ENCODE measurements at places on chromosomes 4 and X.
A peak's percentile ranks its signal among the peaks of the same experiment; 100 is the strongest.

GRCh38 chr4:69321153-69321729, 41.0 kb downstream of the UGT2B28 start:
- no peaks in the 10 kb centered on the region for H3K4me1 ChIP-seq
- no peak for DNase-seq
- H3K4me3 ChIP-seq, result no peak overlapping the region
- H3K27ac ChIP-seq, result no peak overlapping the region
- H3K36me3 ChIP-seq, result no peaks in the 10 kb centered on the region

GRCh38 chrX:45845142-45845541, 644.5 kb upstream of the DIPK2B start:
- H3K36me3 ChIP-seq, result no peaks in the 10 kb centered on the region

GRCh38 chr4:151604238-151604637, 156.6 kb downstream of the GATB start:
- no peak for DNase-seq
- H3K27me3 ChIP-seq, result no peaks in the 10 kb centered on the region
- no peaks in the 10 kb centered on the region for H3K36me3 ChIP-seq
- H3K27ac ChIP-seq, result no peak overlapping the region
- H3K4me1 ChIP-seq, result no peaks in the 10 kb centered on the region

GRCh38 chr4:139809757-139810140, 144.1 kb downstream of the MGST2 start:
- H3K27ac ChIP-seq, result no peak overlapping the region
- H3K4me1 ChIP-seq, result peaks cover 17% of the 10 kb centered on the region
- no peaks in the 10 kb centered on the region for H3K27me3 ChIP-seq
- no peak overlapping the region for H3K4me3 ChIP-seq
- no peak for DNase-seq
- H3K36me3 ChIP-seq, result no peaks in the 10 kb centered on the region

DNA sequence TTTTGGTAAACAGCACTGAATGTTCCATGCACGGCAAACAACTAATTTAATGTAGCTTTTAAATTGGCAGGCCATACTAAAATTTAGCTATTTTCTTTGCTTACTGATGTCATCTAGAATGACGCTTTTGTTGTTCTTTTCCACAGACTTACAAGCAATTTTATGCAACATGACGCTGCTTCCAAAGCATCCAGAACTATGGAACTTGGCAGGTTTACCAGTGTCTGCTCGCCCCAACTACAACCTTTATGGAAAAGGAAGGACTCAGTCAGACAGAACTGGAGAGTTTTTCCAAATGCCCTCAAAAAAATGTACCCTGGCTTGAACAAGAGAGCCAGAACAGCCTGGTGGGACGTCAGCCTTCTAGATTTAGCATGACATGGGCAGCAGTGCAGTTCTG, 58.7 kb downstream of the ANOS1 start:
- DNase-seq, result no peak
- no peak overlapping the region for H3K27ac ChIP-seq
- H3K36me3 ChIP-seq, result no peaks in the 10 kb centered on the region

DNA sequence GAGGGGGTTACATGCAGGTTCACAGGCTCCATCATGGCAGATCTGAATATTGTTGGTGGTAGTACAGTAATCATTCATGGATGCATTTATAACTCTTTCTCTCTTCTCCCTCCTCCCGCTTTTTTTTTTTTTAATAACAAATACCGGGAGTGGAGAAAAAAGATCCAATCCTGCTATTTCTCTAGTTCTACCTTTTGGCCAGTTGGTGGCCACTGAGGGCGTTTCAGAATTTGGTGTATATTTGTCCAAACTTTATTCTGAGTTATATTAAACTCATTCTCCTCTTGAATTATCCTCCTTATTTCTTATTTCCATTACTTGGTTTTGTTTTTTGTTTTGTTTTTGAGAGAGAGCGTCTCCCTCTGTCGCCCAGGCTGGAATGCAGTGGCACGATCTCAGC, 74.8 kb downstream of the HMGB2 start:
- H3K27ac ChIP-seq, result no peak overlapping the region
- no peaks in the 10 kb centered on the region for H3K36me3 ChIP-seq
- no peak overlapping the region for H3K4me3 ChIP-seq
- no peaks in the 10 kb centered on the region for H3K27me3 ChIP-seq
- DNase-seq, result no peak
- peaks cover under 1% of the 10 kb centered on the region for H3K4me1 ChIP-seq

DNA sequence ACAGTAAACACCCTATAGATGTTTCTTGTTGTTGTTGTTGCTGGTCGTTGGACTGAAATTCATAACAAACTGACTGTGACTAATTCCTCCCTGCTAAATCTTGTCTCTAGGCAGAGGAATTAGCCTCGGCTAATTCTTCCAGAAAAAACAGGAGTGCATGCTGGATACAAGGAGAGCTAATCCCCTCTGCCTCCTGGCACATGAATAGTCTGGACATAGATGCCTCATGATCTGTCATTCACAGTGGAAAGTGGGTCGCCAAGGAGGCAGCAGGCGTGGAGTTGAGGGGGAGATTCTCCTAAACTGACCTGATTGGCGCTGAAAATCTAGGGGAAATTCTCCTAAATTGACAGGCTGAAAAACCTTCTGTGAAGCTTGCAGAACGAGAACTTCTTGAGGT, 220.1 kb downstream of the DCTD start:
- H3K36me3 ChIP-seq, result no peaks in the 10 kb centered on the region
- no peaks in the 10 kb centered on the region for H3K27me3 ChIP-seq
- H3K27ac ChIP-seq, result no peak overlapping the region
- H3K4me1 ChIP-seq, result no peaks in the 10 kb centered on the region
- no peak overlapping the region for H3K4me3 ChIP-seq
- DNase-seq, result no peak

GRCh38 chrX:115560978-115561604, at the start of gene PLS3:
TSS of gene PLS3 (plus strand) at chrX:115561174. CDS start at chrX:115610251, 49,077 bp downstream.
- H3K27ac ChIP-seq, result peak within 1 kb of the TSS; percentile 95
- DNase-seq, result peak; percentile 94
- H3K36me3 ChIP-seq, result no peaks in the 10 kb centered on the region
- H3K4me1 ChIP-seq, result no peaks in the 10 kb centered on the region
- no peaks in the 10 kb centered on the region for H3K27me3 ChIP-seq

DNA sequence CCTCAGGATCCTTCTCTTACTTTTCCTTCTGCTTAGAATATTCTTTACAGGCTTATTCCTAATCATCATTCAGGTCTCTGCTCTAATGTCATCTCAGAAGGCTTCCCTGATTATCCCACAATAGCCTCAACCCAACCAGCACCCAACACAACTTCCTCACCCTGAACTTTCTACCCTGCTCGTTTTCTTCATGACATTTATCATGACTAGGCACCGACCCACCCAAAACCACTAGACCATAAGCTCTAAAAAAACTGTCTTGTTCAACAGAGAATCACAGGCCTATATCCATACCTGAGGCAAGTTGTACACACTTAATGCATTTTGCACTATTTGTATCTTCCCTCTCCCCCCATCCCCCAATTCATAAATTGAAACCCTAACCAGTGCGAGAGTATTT, 95.3 kb downstream of the SH3RF1 start:
- no peak overlapping the region for H3K4me3 ChIP-seq
- no peaks in the 10 kb centered on the region for H3K36me3 ChIP-seq
- H3K27me3 ChIP-seq, result no peaks in the 10 kb centered on the region
- no peak for DNase-seq
- H3K27ac ChIP-seq, result no peak overlapping the region

- no peak overlapping the region for H3K4me3 ChIP-seq
- H3K4me1 ChIP-seq, result no peaks in the 10 kb centered on the region
- DNase-seq, result no peak
- no peak overlapping the region for H3K27ac ChIP-seq
These were observed 321.9 kb upstream of the GIMD1 start for GRCh38 chr4:106690487-106690886.

GRCh38 chr4:28402751-28403150, 1542.1 kb downstream of the STIM2 start:
- DNase-seq, result no peak
- H3K4me3 ChIP-seq, result no peak overlapping the region
- H3K27me3 ChIP-seq, result no peaks in the 10 kb centered on the region

DNA sequence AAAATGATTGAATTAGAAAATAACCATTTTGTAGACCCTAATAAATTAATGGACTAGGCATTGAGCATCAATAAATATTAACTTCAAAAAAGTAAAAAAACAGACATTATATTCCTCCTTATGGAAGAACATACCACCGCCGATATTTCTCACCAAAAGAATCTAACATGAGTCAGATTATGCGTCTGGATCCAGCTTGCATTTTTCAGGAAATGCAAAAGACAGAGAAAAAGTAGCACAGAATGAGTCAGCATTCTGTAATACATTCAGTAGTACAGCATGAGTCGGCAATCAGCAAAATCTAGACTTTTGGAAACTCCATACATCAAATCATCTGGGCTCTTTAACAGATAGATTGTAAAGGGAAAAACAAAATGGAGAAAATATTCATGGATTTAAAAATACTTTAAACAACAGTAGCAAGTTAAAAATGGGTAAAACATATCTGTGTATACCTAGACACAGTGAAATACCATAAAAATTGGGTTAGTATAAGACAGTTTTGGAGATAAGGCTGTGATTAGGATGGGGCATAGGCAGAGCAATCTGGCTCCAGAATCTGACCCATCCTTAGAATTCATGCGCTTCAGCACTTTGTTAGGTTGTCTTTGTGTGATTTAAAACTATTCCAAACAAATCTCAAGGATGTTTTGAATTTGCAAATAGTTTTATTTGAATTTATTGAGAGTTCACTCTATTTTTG, 633.0 kb upstream of the FAM241A start:
- H3K27ac ChIP-seq, result no peak overlapping the region
- DNase-seq, result no peak

GRCh38 chr4:8772499-8773123, 99.0 kb downstream of the HMX1 start:
- H3K4me3 ChIP-seq, result no peak overlapping the region
- H3K4me1 ChIP-seq, result no peaks in the 10 kb centered on the region
- no peaks in the 10 kb centered on the region for H3K36me3 ChIP-seq
- peak; percentile 49 for DNase-seq
- no peaks in the 10 kb centered on the region for H3K27me3 ChIP-seq
- no peak overlapping the region for H3K27ac ChIP-seq

DNA sequence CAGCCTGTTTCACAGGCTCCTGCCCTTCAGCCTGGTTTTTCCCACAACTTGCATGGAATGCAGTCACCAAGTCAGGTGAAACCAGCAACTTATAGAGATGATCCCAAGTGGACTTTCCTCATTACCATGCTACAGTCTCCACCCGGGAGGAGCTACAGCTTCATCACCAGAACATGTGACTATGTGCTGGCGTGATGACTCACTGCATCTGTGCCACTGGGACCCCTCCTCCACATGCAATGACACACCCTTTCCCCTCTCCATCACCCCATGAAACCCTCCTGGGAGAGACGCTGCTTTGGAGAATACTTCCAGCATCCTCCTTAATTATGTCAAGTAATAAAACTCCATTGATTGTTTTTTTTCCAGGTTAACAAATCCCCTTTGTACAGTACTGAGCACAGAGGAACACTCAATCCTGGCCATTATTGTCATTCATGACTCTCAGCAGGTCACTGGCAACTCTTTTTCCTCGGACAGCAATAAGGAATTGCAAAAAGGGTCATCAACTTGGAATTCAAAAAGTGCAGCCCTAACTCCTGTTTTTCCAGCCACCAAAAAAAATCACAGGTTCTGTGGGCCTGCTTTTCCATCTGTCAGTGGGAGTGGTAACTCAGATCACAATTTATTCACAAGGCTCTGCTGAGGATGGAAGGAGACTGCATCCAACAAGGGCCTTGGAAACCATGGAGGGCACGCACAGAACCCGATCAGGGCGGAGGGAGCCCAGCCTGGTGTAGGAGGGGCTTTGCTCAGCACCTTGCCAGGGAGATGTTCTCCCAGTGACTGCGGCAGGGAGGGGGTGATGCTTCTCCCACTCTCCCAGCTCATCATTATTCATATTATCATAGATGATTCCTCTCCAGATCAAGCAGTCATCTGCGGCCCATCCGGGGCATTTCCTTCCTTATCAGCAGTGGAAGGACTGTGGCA, 17.4 kb downstream of the QDPR start:
- H3K4me1 ChIP-seq, result peaks cover 5% of the 10 kb centered on the region
- H3K4me3 ChIP-seq, result no peak overlapping the region
- DNase-seq, result no peak
- H3K36me3 ChIP-seq, result peaks cover 49% of the 10 kb centered on the region

DNA sequence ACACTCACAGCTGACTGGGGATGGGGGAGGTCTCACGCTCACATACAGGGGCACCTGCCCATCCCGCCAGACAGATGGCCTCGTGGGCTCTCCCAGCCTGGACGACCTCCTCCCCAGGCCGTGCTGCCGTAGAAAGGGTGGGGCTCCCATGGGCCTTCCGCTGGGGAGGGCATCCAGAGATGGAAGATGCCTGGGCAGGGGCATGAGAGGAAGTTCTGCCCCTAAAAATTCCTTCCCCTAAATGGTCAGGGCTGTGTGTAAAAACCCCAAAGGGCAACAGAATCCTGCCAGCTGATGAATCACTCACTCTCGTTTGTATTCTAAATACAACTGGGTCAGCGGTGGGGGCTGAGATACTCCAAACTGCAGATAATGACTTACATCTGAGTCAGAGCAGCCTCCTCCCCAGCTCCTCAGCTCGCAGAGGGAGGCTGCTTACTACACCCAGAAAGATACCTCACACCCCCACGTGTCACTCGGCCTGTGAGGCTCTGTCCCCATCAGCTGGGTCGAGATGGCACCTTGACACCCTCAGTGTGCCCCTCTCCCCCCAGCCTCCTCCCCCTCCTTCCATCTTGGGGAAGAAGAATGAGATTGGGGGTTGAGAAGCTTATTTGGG, 10.1 kb downstream of the WDR1 start:
- H3K27ac ChIP-seq, result peak overlapping the region; percentile 96
- H3K27me3 ChIP-seq, result no peaks in the 10 kb centered on the region
- peaks cover 100% of the 10 kb centered on the region for H3K4me1 ChIP-seq
- H3K4me3 ChIP-seq, result peak overlapping the region; percentile 33
- DNase-seq, result peak; percentile 93

DNA sequence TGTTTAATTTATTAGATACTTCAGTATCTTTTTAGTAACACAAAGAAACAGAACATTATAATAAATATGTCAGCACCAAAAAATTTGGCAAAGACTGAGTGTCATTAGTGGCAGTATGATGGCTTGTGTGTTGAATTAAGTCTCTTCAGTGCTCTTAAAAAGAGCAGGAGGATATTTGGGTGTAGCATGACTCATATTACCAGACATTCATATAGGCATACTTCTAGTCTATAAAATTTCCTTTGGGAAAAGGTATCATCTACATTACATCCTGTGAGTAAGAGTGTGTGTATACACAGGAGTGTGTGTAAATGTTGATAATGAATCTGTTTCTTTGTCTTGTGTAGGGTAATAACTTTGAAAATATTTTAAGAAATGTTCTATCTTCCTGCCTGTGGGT, 135.7 kb downstream of the CNKSR2 start:
- H3K27ac ChIP-seq, result no peak overlapping the region
- no peak for DNase-seq
- H3K4me1 ChIP-seq, result no peaks in the 10 kb centered on the region
- H3K36me3 ChIP-seq, result no peaks in the 10 kb centered on the region

GRCh38 chrX:30887721-30888120, 1.3 kb downstream of the TAB3 start:
- no peaks in the 10 kb centered on the region for H3K36me3 ChIP-seq
- no peaks in the 10 kb centered on the region for H3K4me1 ChIP-seq
- H3K4me3 ChIP-seq, result peak overlapping the region; percentile 92
- no peak for DNase-seq
- no peak overlapping the region for H3K27ac ChIP-seq
- H3K27me3 ChIP-seq, result no peaks in the 10 kb centered on the region

- H3K4me1 ChIP-seq, result no peaks in the 10 kb centered on the region
- H3K27ac ChIP-seq, result no peak within 1 kb of the TSS
- DNase-seq, result peak; percentile 66
- no peaks in the 10 kb centered on the region for H3K36me3 ChIP-seq
These were observed at the start of gene ADGRG2 for GRCh38 chrX:19121898-19122640. TSS of gene ADGRG2 (minus strand) at chrX:19122468. CDS start at chrX:19068834, 53,634 bp downstream.

- H3K4me3 ChIP-seq, result no peak overlapping the region
- DNase-seq, result no peak
- H3K4me1 ChIP-seq, result no peaks in the 10 kb centered on the region
- H3K27ac ChIP-seq, result no peak overlapping the region
- H3K36me3 ChIP-seq, result no peaks in the 10 kb centered on the region
These were observed 91.2 kb downstream of the FAM53A start for GRCh38 chr4:1592709-1593417.
